Muscle of back (tissue), 13 donors: ENCODE measurements at places on chromosomes 7 and 10. TPM values are rescaled to one million over a fixed set of nuclear protein-coding genes. Genes with fewer than 3 reads are reported as not detected.

DNA sequence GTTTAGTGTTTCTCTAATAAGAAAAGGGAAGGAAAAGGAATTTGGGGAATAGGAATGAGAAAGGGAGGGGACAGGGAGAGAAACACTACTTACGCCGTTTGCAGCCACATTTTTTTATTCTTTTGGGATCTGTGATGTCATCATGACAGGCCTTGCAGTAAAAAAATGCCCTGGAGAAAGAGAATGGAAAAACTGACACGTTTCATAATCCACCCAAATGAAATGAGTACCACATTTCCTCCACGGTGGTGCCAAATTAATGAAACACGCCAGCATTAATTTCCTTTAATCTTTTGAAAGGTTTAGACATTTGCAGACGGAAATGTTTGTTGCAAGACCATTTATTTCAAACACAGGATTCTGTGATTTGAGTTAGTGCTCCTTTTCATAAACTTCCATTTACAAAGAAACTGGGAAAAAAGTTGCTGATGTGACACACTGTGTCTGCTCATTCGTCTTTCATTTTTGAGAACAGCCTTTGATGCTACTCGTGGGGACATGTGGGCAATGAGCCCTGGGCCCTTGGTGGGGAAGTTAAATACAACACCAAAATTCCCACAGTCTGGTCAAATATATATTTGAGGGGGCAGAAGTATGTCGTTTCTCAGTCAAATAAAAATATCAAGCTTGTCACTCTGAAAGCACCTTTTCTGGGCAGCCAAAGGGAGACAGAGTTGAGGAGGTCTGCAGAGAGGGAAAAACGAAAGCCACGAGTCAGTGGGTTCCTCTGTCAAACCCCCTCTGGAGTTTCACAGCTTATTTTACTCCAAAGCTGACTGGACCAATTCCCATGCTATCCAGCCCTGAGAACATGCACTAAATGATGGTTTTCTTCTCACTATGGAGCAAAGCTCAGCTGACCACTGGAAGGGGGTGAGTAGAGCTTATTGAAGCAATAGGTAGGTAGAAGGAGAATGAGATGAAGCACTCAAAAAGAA is 625.5 kb downstream of the KCNMA1 start:
- peak; percentile 89 for DNase-seq

DNA sequence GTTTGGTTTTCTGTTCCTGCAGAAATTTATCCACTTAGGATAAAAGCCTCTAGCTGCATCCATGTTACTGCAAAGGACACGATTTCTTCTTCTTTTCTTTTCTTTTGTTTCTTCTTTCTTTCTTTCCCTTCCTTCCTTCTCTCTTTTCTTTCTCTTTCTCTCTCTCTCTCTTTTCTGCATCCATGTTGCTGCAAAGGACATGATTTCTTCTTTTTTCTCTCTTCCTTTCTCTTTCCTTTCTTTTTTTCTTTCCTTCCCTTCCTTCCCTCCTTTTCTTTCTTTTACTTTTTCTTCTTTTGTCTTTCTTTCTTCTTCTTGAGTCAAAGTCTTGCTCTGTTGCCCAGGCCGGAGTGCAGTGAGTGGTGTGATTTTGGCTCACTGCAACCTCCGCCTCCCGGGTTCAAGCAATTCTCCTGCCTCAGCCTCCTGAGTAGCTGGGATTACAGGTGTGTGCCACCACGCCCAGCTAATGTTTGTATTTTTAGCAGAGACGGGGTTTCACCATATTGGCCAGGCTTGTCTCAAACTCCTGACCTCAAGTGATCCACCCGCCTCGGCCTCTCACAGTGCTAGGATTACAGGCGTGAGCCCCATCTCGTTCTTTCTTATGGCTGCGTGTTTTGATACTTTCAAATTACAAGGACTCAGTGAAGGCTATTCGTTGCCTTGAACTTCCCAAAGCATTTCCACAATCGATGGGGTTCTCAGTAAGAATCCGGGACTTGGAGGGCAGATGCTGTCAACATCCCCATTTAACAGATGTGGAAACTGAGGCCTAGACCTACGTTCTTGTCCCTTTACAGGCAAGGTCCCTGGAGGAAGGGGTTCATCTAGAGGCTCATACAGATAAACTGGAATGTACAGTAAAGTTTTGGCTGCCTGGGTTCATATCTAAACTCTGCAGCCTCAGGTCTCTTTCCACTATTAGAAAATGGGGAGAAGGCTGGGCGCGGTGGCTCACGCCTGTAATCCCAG is 1.9 kb upstream of the GNB2 start:
- no peak for DNase-seq

DNA sequence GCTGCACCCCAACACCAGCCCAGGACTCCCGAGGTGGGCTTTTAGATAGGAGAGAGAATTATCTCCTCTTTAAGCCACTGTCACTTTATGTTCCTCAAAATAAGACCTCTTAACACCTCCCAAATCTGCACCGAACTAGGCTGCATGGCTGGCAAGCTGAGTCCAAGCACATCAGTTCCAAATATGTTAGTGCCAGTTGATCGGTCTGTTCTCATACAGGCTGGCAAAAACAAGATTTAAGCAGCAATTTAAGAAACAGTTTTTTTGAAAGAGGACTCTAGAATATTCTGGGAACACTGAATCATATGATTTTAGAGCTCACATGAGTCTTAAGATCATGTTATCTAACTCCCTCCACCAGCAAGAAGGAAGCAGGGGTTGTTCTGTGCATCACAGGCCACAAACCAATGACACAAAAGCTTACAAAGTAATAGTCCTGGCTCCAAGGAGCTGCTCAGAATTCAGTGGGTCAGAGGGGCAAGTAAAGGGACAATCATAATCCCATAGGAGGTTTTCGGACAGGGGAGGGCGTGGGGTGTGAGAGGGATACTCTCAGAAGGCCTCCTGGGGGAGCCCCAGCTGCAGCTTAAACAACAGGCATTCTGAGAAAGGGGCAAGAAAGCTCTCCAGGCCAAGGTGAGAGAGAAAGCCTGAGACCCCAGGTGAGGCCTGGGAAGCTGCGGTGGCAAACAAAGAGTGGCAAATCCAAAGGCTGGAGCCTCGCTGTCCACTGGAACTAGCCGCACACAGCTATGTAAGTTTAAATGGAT is 7.1 kb downstream of the COBL start:
- no peak for DNase-seq

The RAB19 gene
- polyA plus RNA-seq, result not detected

The INTS15 gene
- 18.8 TPM for polyA plus RNA-seq

The C10orf67 gene
- polyA plus RNA-seq, result 0.26 TPM

The CFTR gene
- polyA plus RNA-seq, result 0.32 TPM

The SUN3 gene
- not detected for polyA plus RNA-seq

The BPGM gene
- polyA plus RNA-seq, result 25.4 TPM

DNA sequence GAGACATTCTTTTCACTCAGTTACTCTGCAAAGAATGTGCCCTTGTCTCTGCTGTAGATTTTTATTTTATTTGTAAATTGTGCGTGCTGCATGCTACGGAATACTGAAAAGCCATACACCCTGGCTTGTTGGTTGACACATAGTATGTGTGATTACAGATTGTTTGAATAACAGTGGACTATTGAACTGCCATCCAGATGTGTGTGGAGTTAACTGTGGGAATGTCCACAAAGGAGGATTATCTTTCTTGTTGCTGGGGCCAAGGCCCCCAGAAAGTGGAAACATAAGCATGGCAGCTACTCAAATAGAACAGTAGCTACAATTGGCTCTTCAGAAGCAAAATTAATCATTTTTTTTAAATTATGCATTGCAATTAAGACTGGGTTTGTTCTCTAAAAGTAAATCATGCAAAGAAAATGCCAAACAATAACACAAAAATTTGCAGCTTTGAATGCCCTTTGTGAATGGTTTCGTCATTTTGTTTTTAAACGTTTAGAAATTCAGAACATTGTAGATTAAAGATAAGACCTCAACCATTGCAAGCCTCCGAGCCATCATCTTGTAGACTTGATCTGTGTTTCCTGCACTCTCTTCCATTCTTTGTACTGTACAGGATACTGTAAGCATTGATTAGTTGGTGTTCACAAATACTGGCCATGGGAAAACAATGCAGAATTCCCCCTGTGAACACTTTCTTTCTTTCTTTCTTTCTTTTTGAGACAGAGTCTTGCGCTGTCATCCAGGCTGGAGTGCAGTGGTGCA is 210.3 kb upstream of the TCF7L2 start:
- no peak for DNase-seq

The BICC1 gene
- 18.7 TPM for polyA plus RNA-seq

- peak; percentile 33 for DNase-seq
Observed at GRCh38 chr7:18313965-18314364, 181.6 kb upstream of the HDAC9 start.

The HKDC1 gene
- polyA plus RNA-seq, result 0.43 TPM

- no peak for DNase-seq
Observed at GRCh38 chr7:142960955-142961512, 1.1 kb downstream of the KEL start.

DNA sequence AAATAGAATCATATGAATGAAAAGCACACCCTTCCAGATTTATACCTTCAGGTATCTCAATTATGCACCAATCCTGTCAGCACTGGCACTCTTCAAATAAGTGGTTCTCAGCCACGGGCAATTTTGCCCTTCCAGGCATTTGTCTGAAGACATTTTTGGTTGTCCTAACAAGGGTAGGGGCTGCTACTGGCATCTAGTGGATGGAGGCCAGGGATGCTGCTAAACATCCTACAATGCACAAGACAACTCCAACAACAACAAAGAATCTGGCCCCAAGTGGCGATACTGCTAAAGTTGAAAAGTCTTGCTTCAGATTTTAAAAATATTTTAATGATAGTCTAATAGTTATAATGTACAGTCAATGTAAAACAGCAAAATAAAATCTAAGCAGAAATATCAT is 16.1 kb downstream of the CCDC186 start:
- DNase-seq, result no peak

- no peak for DNase-seq
Observed at GRCh38 chr10:131403936-131404335, 92.4 kb upstream of the TCERG1L start.

DNA sequence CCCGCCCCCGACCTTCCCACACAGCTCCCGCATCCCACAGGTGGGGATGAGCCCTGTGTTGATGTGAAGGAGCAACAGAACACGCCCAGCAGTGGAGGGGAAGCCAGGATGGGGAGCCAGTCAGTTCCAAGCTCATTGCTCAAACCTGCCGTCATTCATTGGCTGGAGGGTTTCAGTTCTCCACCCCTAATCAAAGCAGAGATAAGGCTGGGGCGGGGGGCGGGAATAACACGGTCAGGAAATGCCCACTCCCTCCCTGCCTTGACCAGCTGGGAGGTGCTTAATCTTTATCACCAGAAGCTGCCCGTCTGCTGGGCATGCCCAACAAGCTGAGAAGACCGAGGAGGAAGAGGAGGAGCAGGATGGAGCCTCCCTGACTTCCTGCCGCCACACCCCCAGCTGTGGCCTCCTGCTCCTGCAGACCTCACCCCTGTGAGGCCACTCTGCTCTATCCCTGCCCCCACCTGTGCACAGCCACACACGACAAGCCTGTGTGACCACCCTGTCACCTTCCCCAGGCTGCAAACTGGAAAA is 265.1 kb downstream of the ZEB1 start:
- DNase-seq, result no peak

The CPA1 gene
- 3.9 TPM for polyA plus RNA-seq

The PHKG1 gene
- 28.6 TPM for polyA plus RNA-seq

DNA sequence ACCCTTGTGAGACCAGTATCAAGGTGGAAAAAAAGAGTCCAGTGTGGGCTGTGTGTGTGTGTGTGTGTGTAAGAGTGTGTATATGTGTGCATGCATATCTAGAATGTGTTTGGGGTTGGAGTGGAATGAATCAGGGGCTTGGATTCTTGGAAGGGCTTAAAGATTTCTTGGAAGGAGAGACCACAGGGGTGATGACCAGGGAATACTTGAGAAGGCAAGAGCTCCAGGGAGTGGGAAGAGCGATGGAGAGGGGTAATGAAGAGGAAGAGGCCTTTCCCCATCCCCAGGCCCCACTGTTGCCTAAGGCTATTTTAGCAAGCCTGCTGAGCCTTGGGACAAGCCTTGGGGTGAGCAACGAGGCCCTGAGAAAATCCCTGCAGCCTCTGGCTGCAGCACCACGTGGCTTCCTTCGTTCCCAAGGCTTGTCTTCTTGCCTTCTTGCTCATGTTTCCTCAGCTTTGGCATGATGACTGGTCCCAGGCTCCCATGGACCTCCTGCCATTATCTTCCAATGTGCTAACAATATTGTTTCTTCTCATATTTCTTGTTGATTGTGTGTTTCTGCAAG is 663.4 kb downstream of the INHBA start:
- DNase-seq, result no peak

DNA sequence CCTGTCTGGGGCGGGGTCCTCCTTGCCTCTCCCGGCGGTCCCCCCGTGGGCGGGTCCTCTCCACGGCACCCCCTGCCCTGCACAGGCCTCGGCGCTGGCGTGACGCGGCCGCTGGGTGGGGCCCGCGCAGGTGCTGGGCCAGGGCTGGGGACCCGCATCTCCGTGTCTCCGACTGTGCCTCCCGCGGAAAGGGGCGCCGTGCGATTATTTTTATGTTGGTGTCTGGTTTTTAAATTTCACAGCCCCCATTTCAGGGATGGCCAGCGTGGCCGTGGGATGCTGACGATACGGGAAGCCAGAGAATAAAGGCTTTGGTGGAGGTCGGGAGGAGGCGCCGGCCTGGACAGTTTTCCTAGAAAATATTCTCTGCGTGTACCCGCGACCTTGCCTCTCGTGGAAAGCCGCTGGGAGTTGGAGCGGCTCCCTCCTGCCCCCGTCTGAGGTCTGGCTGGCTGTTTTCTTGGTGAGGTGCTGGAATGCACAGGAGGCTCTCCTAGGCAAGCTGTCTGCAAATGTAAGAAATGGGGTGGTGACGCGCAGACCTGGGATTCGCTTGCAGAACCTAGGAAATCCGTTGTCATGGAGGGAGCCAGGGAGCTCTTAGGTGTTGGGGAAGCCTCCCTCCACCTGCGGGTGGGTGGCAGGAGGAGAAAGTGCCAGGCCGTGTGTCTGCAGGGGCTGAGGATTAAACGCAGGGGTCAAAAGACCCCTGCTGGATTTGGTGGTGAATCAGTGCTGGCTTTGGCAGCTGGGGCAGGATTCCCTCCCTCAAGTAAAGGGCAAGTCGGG is 28.7 kb upstream of the JAKMIP3 start:
- no peak for DNase-seq

- no peak for DNase-seq
Observed at GRCh38 chr10:72912736-72913135, 19.2 kb downstream of the OIT3 start.

The MDH2 gene
- polyA plus RNA-seq, result 216 TPM

- DNase-seq, result no peak
Observed at GRCh38 chr10:1414893-1415292, 322.4 kb downstream of the ADARB2 start.

The AGAP5 gene
- 10.8 TPM for polyA plus RNA-seq
